Activated CD4-positive, CD25-positive, alpha-beta regulatory T cell (primary cell): ENCODE measurements at places on chromosomes 1 and 21.

- DNase-seq, result no peak
These were observed 47.9 kb downstream of the LAMC1 start for GRCh38 chr1:183070923-183071618.

DNA sequence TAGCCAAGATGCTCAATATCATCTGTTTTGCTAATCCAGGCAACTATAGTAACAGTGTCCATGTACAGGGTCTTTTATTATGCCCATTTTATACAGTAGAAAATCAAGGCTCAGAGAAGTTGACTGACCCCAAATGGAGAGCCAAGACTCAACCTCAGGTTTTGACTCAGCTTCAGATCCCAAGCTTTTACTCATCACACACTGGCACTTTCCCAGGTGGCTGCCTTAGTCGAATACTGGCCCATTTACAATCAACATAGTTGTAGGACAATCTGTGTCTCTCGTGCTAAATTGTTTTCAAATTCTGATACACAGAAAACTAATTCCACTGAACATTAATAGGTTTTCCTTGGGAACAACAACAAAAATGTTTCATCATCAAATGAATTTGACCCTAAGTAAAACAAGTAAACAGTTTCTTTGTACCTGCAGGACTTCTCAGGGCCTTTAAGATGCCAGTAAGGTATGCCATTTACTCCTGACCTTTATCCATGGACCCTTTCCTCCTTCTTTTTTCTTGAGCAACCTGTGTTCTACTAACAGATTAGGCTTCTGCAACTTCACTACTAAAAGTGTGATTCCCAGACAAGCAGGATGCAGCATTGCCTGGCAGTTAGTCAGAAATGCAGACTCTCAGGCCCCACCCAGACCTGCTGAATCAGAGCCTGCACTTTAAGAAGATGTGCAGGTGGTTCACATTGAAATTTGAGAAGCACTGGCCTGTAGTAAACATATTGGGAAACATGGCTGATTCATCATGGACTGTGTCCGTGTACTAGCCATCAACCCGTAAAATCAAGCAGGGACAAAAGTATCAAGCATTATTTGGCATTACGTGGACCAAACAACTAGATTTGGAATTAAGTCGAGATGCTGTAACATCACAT, 128.8 kb downstream of the RRAGC start:
- DNase-seq, result no peak

DNA sequence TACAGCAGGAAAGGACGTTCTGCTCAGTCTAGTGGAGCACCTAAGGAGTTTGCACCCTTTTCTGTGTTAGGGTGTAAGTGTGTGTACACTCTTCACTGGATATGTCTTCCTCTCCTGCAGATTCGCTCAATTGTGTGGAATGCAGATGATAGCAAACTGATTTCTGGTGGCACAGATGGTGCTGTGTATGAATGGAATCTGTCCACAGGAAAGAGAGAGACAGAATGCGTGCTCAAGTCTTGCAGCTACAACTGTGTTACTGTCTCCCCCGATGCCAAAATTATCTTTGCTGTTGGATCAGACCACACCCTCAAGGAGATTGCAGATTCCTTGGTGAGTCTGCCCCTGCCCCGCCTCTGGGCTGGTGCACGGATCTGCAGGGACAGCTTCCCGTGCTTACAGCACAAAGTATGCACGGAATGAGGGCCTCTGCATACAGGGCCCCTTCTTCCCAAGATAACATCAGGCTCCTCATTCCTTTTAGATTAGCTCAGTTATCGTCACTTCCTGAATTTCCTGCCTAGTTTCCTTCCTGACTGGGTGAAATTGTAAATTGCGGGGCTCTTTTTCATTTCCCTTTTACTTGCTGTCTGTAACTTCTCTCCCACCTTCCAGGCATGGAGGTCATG, 34.6 kb downstream of the CFAP57 start:
- no peak for DNase-seq

- no peak for DNase-seq
These were observed 84.6 kb downstream of the SELENOF start for GRCh38 chr1:86829321-86829720.

DNA sequence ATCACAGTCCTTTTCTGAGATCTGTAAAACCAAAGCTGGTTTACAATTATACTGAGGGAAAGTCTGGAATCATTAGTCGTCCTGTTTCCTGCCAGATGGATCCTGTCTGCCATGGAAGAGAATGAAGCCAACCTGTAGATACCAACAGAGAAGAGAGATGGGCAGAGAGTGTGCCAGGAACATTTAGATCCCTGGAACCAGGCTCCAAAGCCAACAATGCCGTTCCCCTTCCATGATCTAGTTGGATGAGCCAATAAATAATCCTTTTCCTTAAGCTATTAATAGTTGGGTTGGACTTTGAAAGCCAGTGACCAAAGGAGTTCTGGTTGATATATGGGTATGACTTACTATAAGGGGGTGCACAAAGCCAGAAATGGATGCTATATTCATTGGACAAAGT, 15.0 kb downstream of the CAPN8 start:
- no peak for DNase-seq

GRCh38 chr1:7207875-7208646, 422.8 kb downstream of the CAMTA1 start:
- DNase-seq, result no peak

DNA sequence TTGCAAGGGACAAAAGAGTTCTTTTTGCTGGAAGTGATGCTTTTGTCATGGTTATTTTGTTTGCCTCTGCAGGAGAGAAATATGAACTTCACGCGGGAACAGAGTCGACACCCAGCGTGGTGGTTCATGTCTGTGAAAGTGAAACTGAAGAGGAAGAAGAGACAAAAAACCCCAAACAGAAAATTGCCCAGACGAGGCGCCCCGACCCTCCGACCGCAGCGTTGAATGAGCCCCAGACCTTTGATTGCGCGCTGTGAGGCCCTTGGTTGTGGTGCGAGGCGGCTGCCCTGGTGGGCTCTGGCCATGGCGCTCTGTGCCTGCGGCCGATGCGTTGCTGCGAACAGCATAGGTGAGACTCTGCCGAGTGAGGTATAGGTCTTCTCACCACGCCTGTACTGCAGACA, 20.9 kb upstream of the NCMAP start:
- peak; percentile 38 for DNase-seq

DNA sequence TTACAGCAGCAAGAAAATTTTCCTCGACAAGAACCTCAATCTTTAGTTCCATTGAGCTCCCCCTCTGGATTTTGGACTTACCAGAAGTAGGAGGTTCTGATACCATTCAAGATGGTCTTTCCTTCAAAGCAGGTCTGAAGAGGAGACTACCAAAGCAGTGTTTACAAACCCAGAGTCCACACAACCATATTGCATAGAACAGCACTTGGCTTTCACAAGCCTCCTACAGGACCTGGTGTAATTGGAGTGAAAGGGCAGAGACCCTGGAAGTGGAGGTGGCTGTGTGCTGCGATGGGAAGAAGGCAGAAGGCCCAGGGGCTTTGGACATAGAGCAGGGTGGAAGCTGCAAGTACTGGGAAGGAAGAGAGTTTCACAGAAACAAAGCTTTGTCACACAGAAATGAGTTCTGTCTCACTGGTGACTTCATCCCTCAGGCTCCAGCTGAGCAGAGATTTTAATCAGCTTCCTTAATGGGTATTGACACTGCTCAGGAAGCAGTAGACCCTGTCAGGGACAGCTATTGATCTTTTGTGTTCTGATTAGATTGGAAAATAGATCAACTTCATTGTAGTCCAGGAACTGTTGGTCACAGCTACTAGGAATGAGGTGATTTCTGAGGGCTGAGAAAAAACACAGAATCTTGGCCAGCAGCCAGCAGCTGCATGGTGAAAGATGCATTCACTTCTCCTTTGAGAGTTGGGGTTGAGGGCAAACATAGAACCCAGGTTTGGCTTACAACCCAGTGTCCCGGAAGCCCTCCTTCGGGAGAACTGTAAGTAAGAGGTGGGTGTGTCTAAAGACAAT, 124.0 kb downstream of the SYT2 start:
- DNase-seq, result no peak

GRCh38 chr21:24188506-24188905, 1418.8 kb downstream of the MRPL39 start:
- no peak for DNase-seq

DNA sequence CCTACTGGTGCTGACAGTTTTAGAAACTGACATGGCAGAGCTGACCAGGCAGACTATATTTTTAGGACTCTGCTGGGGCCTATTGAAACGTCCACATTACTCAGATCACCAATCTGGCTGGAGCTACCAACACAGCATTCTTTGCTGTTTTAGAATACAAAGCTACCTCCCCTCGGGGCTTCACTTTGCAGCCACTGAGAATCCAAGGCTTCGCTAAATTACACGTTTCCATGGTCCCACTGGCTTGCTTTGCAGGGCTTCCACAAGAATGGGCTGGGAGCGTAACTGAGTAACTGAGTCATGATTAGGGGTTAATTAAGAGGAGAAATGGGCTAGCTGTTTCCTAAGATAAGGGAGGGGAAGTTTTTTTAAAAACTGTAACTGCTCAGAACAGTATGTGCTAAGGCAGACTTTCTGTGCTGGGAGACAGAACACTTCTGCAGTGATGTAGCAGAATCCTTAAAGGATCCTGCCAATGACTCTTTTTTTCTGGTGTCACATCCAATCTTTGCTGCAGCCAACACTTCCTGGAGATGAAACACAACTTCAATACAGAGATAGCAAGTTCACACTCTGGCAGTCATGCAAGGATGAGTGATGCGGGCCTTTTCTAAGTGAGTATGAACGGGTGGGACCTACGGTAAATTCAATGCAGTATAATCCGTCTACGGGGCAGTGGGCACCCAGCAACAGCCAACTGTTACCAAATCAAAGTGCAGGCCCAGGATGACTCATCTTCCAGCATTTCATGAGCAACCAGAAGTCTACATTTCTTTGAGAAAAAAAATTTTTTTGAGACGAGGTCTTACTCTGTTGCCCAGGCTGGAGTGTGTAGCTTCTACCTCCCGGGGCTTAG, 21.5 kb downstream of the NDUFS5 start:
- no peak for DNase-seq

DNA sequence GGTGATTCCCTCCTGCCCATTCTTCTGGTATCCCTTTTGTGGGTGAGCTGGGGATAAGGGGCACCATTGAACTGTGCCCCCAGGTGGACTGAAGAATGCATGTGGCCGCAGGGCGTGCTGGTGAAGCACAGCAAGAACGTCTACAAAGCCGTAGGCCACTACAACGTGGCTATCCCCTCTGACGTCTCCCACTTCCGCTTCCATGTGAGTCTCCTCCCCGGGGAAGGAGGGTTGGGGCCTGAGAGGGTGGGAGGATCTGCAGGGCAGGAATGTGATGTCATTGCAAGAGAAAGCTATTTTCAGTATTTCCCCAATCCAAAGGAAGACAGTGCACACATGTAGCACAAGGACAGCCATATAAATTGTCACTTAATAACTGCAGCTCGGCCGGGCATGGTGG, 7.5 kb upstream of the KPNA6 start:
- no peak for DNase-seq

DNA sequence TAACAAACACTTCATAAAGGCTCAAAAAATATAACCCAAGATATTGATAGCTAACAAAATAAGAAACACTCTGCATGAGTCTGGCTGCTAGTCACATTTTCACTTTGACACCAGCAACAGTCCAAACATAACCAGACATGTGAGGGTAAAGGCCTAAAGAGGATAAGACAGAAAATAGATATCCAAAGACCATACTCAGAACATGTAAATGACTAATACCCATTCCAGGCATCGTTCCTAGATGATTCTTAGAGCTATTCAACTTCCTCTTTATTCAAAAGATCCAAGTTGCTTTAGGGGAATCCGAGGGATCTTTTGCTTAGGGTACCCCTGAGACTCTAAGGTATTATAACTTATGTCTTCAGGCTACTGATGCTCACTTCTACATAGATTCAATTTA, 5.1 kb downstream of the COL24A1 start:
- DNase-seq, result no peak

DNA sequence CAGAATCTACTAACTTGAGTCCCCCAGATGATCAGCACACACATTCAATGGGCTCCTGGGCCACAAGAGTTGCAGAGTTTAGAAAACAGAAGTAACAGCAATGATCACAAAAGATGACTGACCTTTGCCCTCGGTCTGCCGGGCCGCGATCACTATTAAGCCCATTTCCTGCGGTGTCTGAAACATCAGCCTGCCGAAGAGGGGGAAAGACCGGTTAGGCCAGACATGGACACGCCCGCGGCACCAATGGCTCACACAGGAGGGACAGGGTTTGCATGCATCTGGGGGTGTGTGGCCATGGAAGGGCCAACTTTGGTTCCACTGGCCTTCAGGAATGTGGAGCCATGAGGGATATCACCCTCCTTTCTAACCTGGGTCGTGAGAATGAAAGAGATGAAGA, 68.2 kb downstream of the SIM2 start:
- DNase-seq, result no peak

- no peak for DNase-seq
These were observed 50.1 kb downstream of the TIAM1 start for GRCh38 chr21:31293986-31294385.

GRCh38 chr21:16308269-16308668, 578.5 kb downstream of the USP25 start:
- DNase-seq, result no peak

GRCh38 chr1:32063261-32063681, 9.5 kb upstream of the TMEM39B start:
- DNase-seq, result no peak

DNA sequence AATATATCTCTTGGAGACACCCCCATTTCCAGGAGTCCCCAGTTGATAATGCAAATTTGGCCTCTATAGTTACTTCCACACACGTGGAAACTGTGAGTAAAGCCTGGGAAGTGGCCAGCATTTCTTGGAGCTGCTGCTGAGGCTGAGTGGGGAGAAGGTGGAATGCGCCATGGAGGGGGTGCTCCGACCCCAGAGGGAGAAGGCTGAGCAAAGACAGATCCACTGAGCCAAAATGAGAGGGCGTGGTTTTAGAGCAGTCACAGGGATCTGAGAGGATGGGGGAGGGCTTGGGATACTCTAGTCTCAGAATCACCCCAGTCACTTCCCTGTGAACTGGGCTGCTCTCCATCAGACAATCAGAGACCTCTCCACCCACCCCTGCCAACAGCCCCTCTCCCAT, 38.7 kb downstream of the TRIM62 start:
- DNase-seq, result no peak

DNA sequence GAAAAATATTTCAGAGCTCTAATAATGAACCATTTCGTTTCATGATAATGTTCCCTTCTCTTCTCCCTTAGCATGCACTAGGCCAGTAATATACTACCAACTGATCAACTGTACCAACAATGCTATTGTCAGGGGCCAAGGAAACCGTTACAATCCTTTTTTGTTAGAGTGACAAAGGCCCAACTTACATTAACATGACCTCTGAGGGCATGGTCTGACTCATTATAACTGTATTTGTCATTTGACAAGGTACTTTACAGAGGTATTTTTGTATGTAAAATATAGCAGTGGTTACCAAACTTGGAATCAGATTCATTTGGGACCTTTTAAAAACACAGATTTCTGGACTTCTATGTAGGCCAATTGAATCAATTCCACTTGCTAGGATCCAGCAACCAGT, 102.6 kb upstream of the RRP15 start:
- no peak for DNase-seq

GRCh38 chr1:187143783-187144182, 315.0 kb downstream of the PLA2G4A start:
- no peak for DNase-seq
